ENCODE measurements at places on chromosomes 3 and 15.

- H3K4me1 ChIP-seq, result no peaks in the 10 kb centered on the region
- no peak for DNase-seq
- no peak overlapping the region for H3K4me3 ChIP-seq
- H3K27ac ChIP-seq, result no peak overlapping the region
- peaks cover 10% of the 10 kb centered on the region for H3K27me3 ChIP-seq
Measured at GRCh38 chr3:126341755-126342150, 15.5 kb downstream of the KLF15 start.

DNA sequence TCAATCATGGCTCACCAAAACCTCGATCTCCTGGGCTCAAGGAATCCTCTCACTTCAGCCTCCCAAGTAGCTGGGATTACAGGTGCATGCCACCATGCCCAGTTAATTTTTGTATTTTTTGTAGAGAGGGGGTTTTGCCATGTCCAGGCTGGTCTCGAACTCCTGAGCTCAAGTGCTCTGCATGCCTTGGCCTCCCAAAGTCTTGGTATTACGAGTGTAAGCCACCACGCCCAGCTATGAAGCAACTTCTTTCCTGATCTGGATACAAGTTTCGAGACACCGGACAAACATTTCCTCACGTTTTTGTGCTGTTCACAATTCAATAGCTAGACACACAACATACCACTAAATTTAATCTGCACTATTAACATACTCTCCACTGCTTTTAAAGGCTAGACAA, 3.4 kb upstream of the SYNM start:
- H3K27ac ChIP-seq, result no peak overlapping the region
- DNase-seq, result no peak
- no peak overlapping the region for H3K4me3 ChIP-seq
- no peaks in the 10 kb centered on the region for H3K36me3 ChIP-seq
- H3K27me3 ChIP-seq, result peaks cover 62% of the 10 kb centered on the region
- H3K4me1 ChIP-seq, result peaks cover 3% of the 10 kb centered on the region

DNA sequence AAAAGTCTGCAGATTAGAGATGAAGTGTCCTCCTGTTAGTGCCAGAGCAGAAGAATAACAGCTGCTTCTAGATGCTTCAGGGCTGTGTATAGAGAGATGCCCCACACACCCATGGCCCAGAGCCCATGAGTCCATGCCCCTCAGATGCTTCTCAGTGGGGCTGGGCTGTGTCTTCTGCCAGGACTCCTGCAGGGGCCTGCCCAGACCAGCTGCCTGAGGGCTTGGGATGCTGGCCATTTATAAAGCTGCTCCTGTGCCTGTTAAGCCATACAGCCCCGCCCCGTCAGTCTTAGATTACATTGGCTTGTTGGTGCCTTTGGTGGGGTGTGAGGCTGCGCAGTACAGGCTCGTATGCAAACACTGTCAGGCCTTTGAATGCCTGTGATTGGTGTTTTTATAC, 318.0 kb upstream of the CTDSPL start:
- peaks cover 24% of the 10 kb centered on the region for H3K4me1 ChIP-seq
- no peak overlapping the region for H3K27ac ChIP-seq
- no peak overlapping the region for H3K4me3 ChIP-seq
- H3K36me3 ChIP-seq, result peaks cover 44% of the 10 kb centered on the region
- DNase-seq, result no peak
- peaks cover 4% of the 10 kb centered on the region for H3K27me3 ChIP-seq

GRCh38 chr3:128001576-128001975, 50.7 kb upstream of the SEC61A1 start:
- no peaks in the 10 kb centered on the region for H3K36me3 ChIP-seq
- peak; percentile 13 for DNase-seq
- H3K27me3 ChIP-seq, result no peaks in the 10 kb centered on the region
- H3K27ac ChIP-seq, result no peak overlapping the region

- DNase-seq, result no peak
- no peak overlapping the region for H3K4me3 ChIP-seq
- no peaks in the 10 kb centered on the region for H3K36me3 ChIP-seq
Measured at GRCh38 chr3:19539518-19540392, 391.4 kb downstream of the KCNH8 start.

DNA sequence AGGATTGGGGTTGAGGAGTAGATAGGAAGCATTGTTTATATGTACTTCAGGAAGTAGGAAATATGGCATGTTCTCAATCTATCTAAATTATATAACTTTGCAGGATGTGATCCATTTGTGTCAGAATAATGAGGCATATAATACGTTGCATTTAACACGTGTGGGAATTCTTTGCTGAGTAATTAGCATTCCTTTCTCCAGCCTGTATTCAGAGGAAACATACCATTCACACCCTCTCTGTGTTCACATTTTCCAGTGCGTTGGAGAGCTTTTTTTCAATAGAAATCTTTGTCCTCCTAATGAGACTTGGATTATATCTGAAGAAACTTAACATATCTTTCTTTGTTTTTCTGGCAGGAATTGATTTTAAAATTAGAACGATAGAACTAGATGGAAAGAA, 33.0 kb upstream of the APH1B start:
- no peak overlapping the region for H3K27ac ChIP-seq
- DNase-seq, result no peak
- no peaks in the 10 kb centered on the region for H3K27me3 ChIP-seq

GRCh38 chr3:146523531-146523930, 20.9 kb downstream of the PLSCR1 start:
- peaks cover 13% of the 10 kb centered on the region for H3K36me3 ChIP-seq
- H3K27ac ChIP-seq, result no peak overlapping the region
- peaks cover 17% of the 10 kb centered on the region for H3K4me1 ChIP-seq
- no peaks in the 10 kb centered on the region for H3K27me3 ChIP-seq
- DNase-seq, result no peak

GRCh38 chr3:121562148-121562547, 5.6 kb upstream of the ARGFX start:
- H3K36me3 ChIP-seq, result no peaks in the 10 kb centered on the region
- no peaks in the 10 kb centered on the region for H3K27me3 ChIP-seq
- no peak overlapping the region for H3K4me3 ChIP-seq
- H3K27ac ChIP-seq, result no peak overlapping the region

DNA sequence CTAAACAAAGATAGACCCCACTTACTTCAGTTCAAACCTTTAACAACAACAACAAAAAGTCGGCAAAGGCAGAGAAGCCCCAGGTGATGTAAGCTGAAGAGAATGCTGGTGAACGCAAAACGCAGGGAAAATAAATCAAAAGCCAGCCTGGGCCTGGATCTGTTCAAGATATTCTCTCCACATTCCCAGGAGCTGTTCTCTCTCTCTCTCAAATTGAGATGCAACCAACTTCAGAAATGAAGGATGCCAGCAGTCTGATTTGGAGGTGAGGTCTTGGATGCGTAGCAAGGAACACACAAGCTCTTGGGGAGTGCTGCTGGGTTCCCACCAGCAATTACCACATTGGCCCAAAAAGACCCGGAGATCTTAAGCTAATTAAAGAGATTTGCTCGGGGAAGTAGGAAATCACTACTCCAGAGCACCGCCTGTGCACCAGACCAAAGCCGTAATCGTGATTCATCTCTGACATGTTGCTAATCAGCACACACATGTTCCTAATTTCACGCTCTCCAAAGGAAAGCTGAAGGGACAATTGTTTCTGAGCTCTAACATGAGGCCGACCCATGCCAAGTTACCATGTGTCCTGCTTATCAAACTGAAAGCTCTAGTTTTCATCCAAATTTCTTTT, 37.1 kb downstream of the IL17RD start:
- DNase-seq, result no peak
- peaks cover 12% of the 10 kb centered on the region for H3K36me3 ChIP-seq
- H3K4me1 ChIP-seq, result peaks cover 60% of the 10 kb centered on the region
- peak overlapping the region; percentile 57 for H3K4me3 ChIP-seq
- H3K27ac ChIP-seq, result peak overlapping the region; percentile 62

GRCh38 chr3:119681279-119681678, 4.1 kb upstream of the COX17 start:
- no peak overlapping the region for H3K27ac ChIP-seq
- no peaks in the 10 kb centered on the region for H3K36me3 ChIP-seq
- no peaks in the 10 kb centered on the region for H3K27me3 ChIP-seq
- peaks cover 11% of the 10 kb centered on the region for H3K4me1 ChIP-seq
- H3K4me3 ChIP-seq, result no peak overlapping the region
- DNase-seq, result no peak

- H3K4me1 ChIP-seq, result no peaks in the 10 kb centered on the region
- no peak for DNase-seq
- no peaks in the 10 kb centered on the region for H3K27me3 ChIP-seq
- H3K36me3 ChIP-seq, result no peaks in the 10 kb centered on the region
Measured at GRCh38 chr3:157999246-157999645, 107.0 kb downstream of the SHOX2 start.

GRCh38 chr3:57699591-57699990, 6.7 kb upstream of the DENND6A start:
- no peak overlapping the region for H3K27ac ChIP-seq
- peaks cover 4% of the 10 kb centered on the region for H3K4me1 ChIP-seq
- no peaks in the 10 kb centered on the region for H3K36me3 ChIP-seq
- H3K27me3 ChIP-seq, result no peaks in the 10 kb centered on the region

GRCh38 chr15:29815000-29815710, 7.1 kb downstream of the TJP1 start:
- H3K4me1 ChIP-seq, result peaks cover 43% of the 10 kb centered on the region
- peaks cover 25% of the 10 kb centered on the region for H3K36me3 ChIP-seq
- H3K27me3 ChIP-seq, result no peaks in the 10 kb centered on the region
- peak overlapping the region; percentile 40 for H3K27ac ChIP-seq

DNA sequence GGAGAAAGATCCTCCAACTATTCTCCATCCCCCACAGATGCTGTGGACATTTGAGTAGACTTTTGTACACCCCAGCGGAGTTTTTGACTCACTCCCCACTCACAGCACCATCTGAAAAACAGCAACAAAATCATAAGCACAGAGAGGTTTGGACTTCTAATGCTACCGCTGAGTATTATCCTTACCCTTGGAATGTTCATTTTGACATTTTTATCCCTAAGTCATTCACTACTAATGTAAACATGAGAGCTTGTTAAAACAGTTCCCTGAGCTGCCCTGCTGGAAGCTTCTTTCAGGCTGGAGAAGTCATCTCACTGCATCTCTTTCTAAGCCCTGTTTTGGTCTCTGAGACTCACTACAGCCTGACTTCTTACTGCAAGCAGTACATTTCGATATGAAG, 1045.9 kb downstream of the MCTP2 start:
- no peak for DNase-seq
- H3K27ac ChIP-seq, result no peak overlapping the region
- no peaks in the 10 kb centered on the region for H3K27me3 ChIP-seq

DNA sequence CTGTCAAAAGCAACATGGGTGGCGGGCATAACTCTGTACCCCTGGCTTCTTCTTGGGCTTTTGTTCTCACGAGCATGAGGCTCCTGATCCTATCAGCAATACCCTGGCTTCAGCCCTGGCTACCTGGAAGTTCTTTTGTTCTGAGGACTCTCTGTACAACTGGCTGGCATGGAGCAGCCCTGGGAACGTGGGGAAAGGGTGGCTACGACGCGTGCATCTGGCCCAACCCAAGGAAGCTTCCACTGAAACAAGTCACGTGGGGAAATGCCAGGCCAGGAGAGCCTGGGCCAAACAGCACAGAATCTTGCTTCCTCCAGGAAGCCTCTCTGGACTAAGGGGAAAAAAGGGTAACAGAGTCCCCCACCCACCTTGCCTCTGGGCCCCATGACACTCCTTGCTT, 22.7 kb upstream of the ATP2B2 start:
- no peak overlapping the region for H3K27ac ChIP-seq
- no peaks in the 10 kb centered on the region for H3K4me1 ChIP-seq
- H3K4me3 ChIP-seq, result no peak overlapping the region
- peaks cover 57% of the 10 kb centered on the region for H3K27me3 ChIP-seq

DNA sequence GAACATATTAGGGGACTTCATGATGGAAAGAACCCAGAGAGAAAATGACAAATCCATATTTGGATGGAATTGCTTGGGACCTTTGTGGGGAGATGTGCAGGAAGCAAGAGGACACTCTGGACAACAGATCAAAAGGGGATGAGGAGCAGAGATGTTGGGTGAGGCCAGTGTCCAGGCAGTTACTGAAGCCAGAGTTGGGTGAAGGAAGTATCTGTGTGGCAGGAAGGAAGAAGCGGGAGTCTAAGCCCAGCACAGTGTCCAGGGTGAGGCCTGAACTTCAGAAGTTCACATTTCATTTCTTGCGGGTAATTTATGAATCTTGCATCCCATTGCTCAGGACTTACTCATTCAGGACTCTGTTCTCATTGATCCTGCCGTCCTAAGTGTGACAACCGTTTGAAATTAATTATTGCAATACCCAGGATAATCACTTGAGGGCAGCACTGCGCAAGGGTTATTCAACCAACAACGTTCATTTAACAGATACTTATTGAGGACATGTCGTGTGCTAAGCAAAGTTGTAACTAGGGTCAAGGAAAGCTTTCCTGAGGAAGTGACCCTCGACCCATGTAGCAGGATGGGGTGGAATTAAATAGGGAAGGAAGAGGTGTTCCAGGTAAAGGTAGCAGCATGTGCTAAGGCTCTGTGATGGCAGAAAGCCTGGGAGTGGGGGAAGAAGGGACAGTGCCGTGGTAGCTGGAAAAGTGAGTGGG, 61.3 kb upstream of the CMTM8 start:
- DNase-seq, result no peak
- H3K27me3 ChIP-seq, result no peaks in the 10 kb centered on the region
- no peak overlapping the region for H3K27ac ChIP-seq
- H3K36me3 ChIP-seq, result peaks cover 3% of the 10 kb centered on the region
- H3K4me3 ChIP-seq, result no peak overlapping the region
- peaks cover 18% of the 10 kb centered on the region for H3K4me1 ChIP-seq

- no peak overlapping the region for H3K27ac ChIP-seq
- H3K4me3 ChIP-seq, result no peak overlapping the region
- H3K4me1 ChIP-seq, result no peaks in the 10 kb centered on the region
Measured at GRCh38 chr15:98555173-98555515, 93.2 kb upstream of the IGF1R start.

- no peak overlapping the region for H3K27ac ChIP-seq
- H3K36me3 ChIP-seq, result peaks cover 16% of the 10 kb centered on the region
- H3K4me3 ChIP-seq, result no peak overlapping the region
- H3K27me3 ChIP-seq, result no peaks in the 10 kb centered on the region
- DNase-seq, result no peak
Measured at GRCh38 chr3:37907906-37908305, 46.2 kb downstream of the CTDSPL start.

GRCh38 chr3:53718462-53718861, 127.8 kb downstream of the CHDH start:
- peaks cover 4% of the 10 kb centered on the region for H3K4me1 ChIP-seq
- H3K27me3 ChIP-seq, result peaks cover 3% of the 10 kb centered on the region
- H3K27ac ChIP-seq, result no peak overlapping the region

GRCh38 chr3:141333836-141334626, 34.3 kb upstream of the ZBTB38 start:
- H3K4me3 ChIP-seq, result no peak overlapping the region
- DNase-seq, result no peak
- H3K4me1 ChIP-seq, result peaks cover 38% of the 10 kb centered on the region
- no peak overlapping the region for H3K27ac ChIP-seq

Measured in type B pancreatic cell (in vitro differentiated cells).